Activated CD4-positive, CD25-positive, alpha-beta regulatory T cell (primary cell): ENCODE measurements at places on chromosomes 16 and 17.

DNA sequence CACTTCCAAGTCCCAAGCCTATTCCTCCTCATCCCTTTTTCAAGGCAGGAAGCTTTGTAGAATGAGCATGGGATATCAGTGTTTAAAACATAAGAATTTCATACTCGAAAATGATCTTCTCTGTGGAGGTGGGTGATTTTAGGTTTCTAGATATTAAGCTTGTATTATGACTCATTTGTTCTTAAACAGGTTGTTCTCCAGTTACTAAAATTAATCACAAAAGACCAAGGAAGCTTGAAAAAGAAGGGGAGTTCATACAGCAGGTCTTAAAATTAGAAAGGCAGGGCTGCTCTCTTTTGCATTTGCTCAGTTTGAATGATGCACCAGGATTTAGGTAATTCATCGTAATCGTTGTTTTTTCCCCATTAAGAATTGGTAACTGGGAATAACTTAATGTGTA, 208.7 kb downstream of the PRKCA start:
- DNase-seq, result no peak

- DNase-seq, result no peak
Observed at GRCh38 chr16:27598931-27599565, 49.1 kb downstream of the KATNIP start.

- no peak for DNase-seq
Observed at GRCh38 chr17:26774291-26775218, 519.4 kb upstream of the WSB1 start.

- no peak for DNase-seq
Observed at GRCh38 chr17:36856903-36857381, 80.3 kb upstream of the LHX1 start.

GRCh38 chr16:74201576-74201975, 95.0 kb upstream of the PSMD7 start:
- DNase-seq, result no peak

DNA sequence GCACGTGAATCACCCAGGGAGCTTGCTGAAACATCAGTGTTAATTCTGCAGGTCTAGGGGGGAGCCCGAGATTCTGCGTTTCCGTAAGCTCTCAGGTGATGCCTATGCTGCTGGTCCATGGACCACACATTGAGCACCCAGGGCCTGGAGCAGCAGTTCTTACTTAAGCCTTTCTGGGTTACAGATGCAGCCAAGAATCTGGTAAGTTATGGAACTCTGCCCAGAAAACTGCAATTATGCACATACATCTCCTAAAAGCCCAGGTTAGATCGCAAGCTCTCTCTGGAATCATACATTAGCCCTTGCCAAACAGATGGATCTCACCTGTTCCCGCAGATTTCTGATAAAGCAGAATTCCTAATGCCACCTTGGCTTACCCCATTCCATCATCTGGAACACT, 265.9 kb upstream of the SALL1 start:
- DNase-seq, result no peak

DNA sequence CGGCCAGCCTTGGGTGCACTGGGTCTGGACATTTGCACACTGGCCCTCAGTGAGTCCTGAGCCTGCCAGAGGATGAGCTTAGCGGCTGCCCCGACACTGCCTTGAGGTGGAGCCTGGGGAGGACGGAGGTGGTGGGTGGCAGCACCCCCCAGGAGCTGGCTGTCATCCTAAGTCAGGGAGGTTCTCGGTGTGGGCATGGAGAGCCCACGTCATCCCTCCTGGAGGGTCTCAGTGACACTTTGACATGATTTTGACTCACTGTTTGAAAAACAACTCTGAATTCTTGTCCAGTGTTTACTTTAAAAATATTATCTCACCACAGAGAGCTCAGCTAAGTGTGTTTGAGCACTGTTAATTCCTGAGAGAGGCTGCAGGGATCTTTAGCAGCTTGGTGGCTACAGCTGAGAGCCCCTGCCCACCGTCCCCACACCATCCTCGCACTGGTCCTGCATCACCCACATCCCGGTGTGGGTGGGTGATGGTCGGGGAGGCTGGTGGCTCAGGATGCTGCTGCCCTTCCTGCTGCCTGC, 63.1 kb downstream of the BANP start:
- DNase-seq, result no peak

DNA sequence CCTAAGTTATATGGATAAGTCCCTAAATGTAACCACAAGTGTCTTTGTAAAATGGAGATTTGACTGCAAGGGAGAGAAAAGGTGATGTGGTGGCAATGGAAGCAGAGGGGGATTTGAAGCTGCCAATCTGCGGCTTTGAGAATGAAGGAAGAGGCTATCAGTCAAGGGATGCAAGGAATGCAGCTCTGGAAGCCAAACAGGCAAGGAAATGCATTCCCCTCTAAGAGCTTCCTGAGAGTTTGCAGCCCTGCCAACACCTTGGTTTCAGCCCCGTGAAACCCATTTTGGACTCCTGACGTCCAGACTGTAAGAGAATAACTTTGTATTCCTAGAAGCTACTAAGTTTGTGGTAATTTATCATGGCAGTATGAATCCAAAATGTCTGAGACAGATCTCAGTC, 167.3 kb upstream of the MPHOSPH6 start:
- no peak for DNase-seq

DNA sequence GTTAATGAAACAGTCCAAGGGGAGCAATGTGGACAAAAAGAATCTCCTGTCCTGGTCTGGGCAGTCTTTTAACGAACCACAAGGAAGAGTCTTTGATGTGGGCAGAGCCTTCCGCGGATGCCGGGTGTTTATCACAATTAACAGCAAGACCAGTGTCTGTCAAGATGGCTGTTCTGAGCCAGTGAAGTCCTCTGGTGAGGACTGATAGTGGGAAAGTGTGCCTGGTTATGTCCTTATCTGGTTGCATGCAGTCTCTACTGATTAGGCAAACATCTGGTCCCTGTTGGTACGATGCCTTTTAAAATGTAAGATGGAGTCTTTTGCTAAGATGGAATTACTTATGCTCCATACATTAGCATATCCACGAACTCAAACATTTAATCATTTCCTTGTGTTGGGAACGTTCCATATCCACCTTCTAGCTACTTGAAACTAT, 88.5 kb downstream of the ZNF18 start:
- no peak for DNase-seq

DNA sequence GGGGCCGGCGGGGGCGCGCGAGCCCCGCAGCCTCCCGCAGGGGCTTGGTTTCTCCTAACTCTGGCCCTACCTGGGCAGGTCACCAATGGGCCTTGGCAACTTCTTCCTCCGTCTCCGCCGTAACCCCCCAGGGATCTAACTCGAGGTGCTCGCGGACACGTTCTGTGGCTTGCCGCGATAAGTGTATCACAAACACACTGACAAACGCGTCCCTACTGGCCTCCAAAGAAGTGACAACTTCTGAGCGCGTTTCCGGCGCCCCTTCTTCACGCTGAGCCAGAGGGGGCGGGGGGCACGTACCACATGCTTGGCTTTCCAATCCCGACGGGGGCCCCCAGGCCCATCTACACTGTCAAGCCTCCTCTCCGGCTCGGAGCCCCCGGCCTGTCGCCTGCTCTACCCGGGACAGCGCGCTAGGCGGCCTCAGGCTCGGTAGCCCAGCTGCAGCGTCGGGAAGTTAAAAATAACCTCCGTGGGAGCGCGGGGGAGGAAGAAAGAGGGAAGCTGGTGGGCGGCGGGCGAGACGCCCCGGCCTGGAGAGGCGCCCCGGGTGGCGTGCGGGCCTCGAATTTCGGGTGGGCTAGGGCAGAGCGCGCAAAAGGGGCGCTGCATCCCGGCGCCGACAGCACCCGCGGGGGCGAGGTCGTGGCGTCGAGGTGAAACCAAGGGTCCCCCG, 725 bp upstream of the SPHK1 start:
- DNase-seq, result no peak

- DNase-seq, result no peak
Observed at GRCh38 chr17:19296786-19297778, 59.9 kb downstream of the EPN2 start.

GRCh38 chr17:76685366-76685765, 25.4 kb downstream of the MXRA7 start:
- no peak for DNase-seq

DNA sequence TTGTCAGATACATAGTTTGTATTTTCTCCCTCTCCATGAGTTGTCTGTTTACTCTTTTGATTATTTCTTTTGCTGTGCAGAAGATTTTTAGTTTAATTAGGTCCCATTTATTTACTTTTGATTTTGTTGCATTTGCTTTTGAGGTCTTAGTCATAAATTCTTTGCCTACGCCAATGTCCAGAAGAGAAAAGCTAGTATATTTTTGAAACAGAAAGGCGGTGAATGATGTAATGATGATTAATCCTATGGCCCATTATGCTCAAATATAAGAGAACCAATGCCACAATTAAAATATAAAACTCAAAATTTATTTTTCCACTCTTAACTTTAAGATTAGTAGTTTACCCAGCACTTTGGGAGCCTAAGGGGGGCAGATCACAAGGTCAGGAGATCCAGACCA, 59.8 kb upstream of the SMIM36 start:
- no peak for DNase-seq

- peak; percentile 32 for DNase-seq
Observed at GRCh38 chr16:16127469-16128116, 95.7 kb downstream of the ABCC6 start.

- no peak for DNase-seq
Observed at GRCh38 chr16:84286578-84287240, 8.0 kb upstream of the WFDC1 start.

DNA sequence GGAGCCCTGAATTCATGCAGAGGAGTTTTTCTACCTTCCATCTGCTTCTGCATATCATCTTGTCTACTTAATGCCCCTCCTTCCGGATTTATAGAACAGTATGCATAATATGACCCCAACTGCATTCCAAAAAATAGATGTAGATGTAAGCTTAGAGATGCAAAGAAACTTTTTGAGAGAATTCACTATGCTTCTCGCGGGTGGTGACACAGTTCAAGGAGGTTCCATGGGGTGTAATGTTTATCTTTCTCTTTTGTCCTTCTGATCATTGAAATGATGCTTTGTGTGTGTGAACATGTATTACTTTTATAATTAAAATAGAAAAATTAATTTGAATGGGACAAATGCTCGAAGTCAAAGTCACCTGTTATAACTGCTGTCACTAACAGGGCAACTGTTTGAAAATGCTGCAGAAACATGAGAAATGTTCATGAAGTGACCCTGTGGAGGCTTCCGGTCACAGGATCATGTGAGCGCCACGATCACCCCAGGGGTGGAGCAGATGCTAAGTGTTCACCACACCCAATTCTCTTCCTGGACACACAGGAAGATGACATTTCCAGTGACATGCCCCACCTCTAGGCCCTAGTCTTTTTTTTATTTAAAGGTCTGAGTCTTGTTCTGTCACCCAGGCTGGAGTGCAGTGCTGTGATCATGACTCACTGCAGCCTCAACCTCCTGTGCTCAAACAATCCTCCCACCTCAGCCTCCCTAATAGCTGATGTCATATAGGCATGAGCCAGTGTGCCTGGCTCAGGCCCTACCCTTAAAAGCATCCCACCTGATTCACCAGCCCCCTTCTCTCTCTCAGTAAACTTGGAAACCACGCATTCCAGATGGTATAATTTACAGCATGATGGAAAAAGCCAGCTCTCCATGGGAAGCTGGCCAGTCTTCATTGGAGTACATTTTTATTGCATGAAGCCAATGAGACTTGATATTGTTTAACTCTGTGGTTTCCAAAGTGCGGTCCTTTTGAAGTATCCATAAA, 21.0 kb upstream of the AGRP start:
- DNase-seq, result peak; percentile 28
